ENCODE measurements at places on chromosomes 1 and 21.

DNA sequence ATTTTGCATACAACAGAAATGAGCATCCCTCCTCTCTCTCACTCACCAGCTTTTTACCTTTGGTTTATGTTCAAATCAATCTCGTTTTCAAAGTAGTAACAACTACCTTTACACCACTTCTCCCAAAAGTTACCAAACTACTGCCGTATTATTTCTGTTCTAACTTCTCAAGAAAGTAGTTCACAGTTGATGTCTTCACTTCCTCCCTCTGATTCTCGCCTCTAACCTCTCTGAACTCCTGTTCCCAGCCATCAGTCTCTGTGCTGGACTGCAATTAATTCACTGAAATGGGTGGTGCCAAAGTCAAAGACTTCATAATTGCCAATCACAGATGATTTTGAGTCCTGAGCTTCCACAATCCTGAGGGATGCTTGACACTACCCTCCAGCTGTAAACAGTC, 54.0 kb downstream of the ZNF281 start:
- DNase-seq, result no peak

- no peak for DNase-seq
Measured at GRCh38 chr1:177849130-177849529, 120.7 kb downstream of the SEC16B start.

DNA sequence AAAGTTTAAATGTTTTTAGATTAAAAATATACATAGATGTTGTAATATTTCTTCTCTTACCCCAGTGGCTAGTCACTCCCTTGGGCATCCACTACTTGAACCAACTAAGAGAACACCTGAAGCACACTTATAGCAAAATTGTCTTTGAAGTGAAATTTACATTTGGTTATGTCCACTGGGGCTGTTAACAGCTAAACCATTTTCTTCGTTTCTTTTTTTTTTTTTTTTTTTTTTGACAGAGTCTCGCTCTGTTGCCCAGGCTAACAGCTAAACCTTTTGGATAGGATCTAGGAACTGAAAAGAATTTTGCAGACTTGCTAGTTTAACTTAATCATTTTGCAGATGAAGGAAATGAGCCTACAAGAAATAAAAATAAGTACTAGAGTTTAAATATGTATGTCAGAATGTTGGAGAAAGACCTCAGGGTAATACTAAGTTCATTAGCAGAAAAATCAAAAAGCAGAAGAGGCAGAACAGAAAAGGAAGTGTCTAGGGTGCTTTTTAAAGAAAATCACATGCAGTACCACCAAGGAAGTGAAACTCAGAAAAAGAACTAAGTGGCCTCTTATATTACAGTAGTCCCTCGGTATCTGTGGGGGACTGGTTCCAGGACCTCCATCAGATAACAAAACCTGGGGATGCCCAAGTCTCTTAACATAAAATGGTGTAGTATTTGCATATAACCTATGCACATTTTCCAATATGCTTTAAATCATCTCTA, 11.8 kb downstream of the DRAM2 start:
- no peak for DNase-seq

- no peak for DNase-seq
Measured at GRCh38 chr1:110340207-110340468, 961 bp downstream of the RBM15 start.

DNA sequence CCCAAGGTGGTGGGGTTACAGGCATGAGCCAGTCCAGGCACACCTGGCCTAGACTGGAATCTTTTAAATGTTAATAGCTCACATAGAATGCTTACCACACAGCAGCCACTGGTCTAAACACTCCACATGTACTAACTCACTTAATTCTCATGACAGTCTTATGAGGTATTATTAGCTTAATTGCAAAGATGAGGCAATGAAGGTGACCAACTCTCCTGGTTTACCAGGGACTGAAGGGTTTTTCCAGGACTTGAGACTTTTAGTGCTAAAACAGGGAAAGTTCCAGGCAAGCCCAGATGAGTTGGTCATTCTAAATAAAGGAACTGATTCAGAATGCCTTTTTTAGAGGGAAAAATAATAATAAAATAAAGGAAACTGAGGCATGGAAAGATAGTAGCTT, 7.0 kb upstream of the STMN1 start:
- no peak for DNase-seq

GRCh38 chr1:233448109-233448689, 120.7 kb downstream of the MAP3K21 start:
- no peak for DNase-seq

DNA sequence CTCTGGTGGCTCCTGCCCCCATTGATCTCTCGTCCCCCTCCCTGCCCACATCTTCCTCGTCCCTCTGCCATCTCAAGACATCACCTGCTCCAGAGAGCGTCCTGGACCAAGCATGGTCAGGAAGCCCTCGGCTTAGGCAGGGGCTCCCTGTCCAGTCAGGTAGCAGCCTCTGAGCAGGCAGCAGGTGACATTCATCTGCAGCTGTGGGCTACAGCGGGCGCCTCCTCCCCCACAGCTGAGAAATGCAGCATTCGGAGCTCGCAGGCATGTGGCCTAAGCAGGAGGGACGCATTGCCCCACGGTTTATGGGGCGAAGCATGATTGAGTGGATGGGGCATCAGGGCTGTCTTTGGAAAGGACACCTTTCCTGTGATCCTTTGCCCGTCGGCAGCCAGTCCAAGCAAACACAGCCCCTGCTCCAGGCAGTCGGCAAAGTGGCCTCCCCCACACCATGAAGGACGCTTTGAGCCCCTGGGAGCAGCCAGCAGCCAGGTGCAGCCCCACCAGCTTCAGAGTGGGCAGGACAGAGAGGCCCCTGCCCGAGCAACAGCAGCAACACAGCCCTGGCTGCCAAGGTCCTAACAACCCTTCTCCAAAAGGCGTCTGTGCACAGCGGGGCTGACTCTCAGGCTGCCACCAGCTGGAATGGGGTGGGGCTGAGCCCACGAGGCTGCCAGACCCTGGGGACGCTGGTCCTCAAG, 234.1 kb upstream of the VAMP3 start:
- no peak for DNase-seq

DNA sequence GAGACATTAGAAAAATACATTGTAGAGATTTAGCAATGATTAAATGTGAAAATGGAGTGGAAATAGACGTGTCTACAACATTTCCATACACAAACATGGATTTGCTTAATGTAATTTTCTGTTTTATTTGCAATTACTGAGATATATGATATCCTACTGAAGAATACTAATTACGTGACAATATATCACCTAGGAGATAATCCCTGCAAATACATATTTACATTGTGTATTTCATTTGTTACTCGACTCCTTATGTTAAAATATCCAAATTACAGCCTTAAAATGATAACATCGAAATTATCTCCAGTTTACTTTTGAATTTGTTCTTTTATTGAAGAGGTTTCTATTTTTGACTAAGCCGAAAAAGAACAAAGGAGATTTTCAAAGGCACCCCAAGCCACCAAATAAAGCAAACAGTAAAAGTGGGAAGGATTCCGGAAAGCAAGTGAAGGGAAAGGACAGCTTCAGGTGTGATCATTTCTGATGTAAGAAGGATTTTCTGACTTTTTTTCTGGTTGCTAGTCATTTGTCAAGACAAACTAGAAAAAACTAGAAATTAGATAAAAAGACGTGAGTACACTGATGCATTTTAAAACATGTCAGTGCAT, 7.9 kb downstream of the LHX4 start:
- DNase-seq, result no peak

DNA sequence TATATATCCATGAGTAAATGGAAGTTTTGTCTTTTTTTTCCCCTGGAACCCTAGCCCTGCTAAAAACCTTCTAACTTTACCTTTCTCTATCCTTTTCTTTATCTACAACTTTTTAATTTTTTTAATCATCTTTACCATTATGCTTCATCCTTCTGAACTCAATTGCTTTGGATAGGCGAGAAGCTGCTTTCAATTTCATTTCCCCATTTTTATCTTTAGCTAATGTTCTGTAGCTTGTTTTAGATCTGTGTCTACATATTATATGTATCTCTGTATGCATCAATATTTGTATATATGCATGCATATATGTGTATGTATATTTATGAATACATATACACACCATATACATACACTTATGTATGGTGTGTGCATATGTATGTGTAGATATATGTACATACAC, 57.4 kb downstream of the PTPRC start:
- DNase-seq, result no peak
